ENCODE measurements at places on chromosomes 5 and 9.

- no peak for DNase-seq
These were observed 46.0 kb downstream of the SHB start for GRCh38 chr9:38022995-38023394.

GRCh38 chr5:55986931-55987330, 7.8 kb downstream of the IL6ST start:
- DNase-seq, result no peak

- DNase-seq, result no peak
These were observed 1.5 kb downstream of the SPDL1 start for GRCh38 chr5:169584998-169585451.

DNA sequence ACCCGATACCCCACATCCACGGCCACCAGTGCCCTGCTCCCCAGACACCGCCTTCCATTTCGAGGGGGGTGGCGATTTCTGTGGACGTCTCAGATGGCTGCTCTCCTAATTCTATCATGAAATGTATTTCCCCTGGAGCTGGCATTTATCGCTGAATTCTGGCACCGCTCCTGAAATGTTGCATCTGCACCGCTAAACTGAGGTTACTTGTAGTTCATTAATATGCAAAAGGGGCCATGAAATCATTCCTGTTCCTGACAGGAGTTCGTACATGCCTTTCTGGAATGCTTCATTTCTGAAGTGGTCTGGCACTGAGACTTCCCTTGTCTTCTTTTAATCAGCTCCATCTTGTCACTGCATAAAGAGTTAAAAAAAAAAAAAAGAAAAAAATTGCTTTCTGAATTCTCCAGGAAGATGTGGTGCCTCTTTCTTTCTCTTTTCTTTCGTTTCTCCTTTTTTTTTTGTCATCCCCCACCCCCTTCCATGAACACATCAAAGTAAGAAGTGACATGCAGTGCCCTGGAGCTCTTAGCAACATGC, 97.7 kb upstream of the SMARCA2 start:
- DNase-seq, result no peak

DNA sequence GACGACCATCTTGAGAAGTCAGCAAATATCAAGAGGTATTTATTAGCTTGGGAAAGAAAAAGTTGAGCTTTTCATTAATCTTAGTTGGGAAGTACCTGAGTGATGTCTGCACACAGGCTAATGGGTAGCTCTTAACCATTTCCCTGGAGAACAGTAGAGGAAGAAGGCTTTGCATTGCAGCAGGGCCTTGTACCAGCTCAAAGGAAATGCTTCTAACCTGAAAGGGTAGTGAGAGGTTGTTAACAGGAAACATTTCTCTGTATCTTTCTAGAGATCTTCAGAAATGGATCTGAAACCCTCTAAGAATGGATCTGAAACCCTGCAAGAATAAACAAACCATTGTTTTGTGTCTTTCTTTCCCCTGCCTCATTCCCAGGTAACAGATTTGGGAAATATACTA, 393.3 kb downstream of the PLK2 start:
- DNase-seq, result no peak

GRCh38 chr9:136244122-136244968, 1.3 kb downstream of the QSOX2 start:
- DNase-seq, result no peak

GRCh38 chr5:135877570-135878155, 18.0 kb downstream of the IL9 start:
- DNase-seq, result no peak

All from MCF 10A (cell line).